ENCODE measurements at places on chromosomes 13 and 19.

DNA sequence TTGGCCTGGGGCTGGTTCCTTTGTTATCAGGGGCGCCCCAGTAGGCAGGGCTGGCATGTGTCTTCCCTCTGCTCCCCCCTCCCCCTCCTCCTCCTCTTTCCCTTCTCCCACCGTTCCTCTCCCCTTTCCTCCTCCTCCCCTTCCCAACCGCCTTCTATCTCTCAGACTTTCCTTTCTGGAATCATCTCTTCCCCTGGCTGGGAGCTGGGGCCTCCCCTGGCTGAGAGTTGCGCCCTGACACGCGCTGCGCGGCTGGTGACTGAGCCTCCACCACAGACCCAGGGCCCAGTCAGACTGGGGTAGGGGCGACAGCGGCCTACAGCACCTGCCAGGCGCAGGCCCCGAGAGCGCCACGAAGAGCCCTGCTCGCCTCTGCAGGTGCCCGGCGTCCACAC is 2.8 kb downstream of the PNMA8B start:
- no peak for DNase-seq

- no peak for DNase-seq
Measured at GRCh38 chr13:66530686-66531085, 699.5 kb downstream of the PCDH9 start.

GRCh38 chr13:48621056-48621455 is 32.7 kb upstream of the CYSLTR2 start:
- no peak for DNase-seq

DNA sequence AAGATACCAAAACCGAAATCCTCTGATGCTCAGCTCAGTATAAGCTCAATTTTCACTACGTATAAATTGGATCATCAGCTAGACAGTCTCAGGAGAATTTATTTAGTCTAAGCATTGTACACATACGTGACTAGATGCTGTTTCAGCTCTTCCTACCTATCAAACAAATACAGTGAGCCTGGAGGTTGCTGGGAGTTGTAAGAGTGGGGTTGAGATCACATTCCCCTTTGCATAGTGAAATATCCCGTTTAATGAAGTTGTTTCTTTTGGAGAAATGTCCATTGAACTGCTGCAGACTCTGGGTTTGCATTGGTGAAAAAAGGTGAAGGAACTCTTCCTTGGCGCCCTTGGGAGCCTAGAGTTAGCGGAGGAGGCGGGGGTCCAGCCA is 68.9 kb upstream of the GJB6 start:
- DNase-seq = no peak

DNA sequence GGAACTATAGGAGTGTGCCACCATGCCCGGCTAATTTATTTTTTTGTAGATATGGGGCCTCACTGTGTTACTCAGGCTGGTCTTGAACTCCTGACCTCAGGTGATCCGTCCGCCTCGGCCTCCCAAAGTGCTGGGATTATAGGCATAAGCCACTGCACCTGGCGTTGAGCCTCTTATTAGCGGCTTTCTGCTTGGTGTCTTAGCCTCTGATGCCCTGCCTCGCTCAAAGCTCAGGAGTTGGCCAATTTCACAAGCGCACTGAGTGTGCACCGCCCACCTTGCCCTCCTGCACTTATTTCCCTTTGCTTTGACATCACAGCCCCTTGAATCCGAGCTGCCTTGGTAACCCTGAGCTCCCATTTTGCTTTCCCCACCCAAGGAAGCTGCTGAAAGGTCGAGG is 10.1 kb downstream of the YIPF2 start:
- DNase-seq = no peak

GRCh38 chr19:30226464-30227011 is 145.6 kb upstream of the ZNF536 start:
- no peak for DNase-seq

DNA sequence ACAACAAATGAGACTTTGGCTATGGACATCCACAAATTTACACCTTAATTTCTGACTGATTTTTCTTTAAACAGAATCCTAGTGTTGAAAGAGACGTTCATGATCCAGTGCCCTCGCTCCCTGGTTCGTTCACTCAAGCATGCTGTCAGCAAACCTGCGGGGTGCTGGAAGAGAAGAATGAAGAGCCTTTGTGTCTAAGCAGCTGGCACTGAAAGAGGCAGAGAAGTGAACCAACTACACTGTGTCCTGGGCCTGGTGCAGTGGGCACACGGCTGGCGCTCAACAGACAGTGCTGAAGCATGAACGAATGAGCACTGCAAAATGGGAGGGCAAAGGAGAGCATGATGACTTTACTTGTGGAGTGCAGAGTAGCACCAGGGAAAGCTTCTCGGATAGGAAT is 46.8 kb downstream of the MIPEP start:
- no peak for DNase-seq

DNA sequence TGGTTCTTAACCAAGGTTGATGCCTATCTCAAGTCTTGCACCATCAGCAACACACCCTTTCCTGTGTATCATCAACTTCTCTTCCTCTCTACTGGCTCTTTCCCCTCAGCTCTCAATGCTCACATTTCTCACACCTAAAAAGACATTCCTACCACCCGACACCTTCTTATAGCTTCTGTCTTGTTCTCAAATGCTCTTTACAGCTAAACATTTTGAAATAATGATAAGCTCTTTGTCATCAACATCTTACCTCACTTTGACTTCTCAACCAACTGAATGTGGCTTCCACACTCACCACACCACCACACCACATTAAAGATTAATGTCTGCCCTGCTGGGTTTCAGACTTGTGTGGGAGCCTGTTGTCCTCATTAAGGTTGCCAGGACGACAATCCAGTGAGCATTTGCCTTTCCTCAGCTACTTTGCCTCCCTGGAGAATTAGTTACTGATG is 67.8 kb downstream of the RXFP2 start:
- DNase-seq = no peak

- DNase-seq = no peak
Measured at GRCh38 chr19:47186446-47187334, 44.3 kb downstream of the BBC3 start.

- no peak for DNase-seq
Measured at GRCh38 chr19:35592226-35592625, 6.3 kb downstream of the PMIS2 start.

GRCh38 chr19:46878613-46879375 is 18.0 kb downstream of the ARHGAP35 start:
- no peak for DNase-seq

- DNase-seq = no peak
Measured at GRCh38 chr19:47376589-47377144, 27.6 kb downstream of the DHX34 start.

DNA sequence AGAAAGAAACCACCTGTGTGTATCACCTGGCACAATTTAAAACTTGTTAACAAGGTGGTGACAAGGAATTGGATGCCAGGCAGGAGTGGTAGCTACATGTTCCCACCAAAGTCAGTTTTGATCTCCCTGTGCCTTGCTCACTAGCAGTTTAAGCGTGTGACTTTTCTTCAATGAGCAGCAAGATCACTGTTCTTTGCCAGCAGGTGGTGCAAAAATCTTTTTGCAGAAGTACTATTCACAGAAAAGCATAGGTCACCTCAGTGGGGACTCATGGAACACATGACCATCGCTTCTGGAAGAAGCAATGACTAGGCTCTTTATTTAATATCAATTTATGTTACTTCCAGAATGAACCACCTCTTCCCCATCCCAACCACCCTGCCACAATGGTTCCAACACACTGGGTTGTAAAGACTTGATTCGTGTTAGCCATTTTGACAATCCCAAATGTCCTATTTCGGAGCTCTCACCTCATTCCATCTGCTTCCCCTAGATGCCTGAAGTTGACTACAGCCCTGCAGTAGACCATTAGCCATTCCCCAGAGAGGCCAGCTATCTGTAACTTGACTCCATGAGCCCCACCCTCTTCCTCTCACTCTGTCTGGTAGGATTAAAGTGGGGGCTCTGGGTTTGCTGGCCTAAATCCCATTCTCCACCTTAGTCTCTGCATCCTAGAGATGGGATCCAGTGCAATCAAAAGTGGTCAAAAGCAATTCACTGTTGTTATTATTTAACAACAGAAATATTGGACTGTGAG is 59.1 kb upstream of the TNFRSF19 start:
- peak; percentile 97 for DNase-seq
